IMR-90 (cell line): ENCODE measurements at places on chromosomes 13 and 19. TPM values are rescaled to one million over a fixed set of nuclear protein-coding genes. Genes with fewer than 3 reads are reported as not detected.
A peak's percentile ranks its signal among the peaks of the same experiment; 100 is the strongest.

- DNase-seq: peak; percentile 68
These were observed 6.8 kb upstream of the CARM1 start for GRCh38 chr19:10864538-10864899.

DNA sequence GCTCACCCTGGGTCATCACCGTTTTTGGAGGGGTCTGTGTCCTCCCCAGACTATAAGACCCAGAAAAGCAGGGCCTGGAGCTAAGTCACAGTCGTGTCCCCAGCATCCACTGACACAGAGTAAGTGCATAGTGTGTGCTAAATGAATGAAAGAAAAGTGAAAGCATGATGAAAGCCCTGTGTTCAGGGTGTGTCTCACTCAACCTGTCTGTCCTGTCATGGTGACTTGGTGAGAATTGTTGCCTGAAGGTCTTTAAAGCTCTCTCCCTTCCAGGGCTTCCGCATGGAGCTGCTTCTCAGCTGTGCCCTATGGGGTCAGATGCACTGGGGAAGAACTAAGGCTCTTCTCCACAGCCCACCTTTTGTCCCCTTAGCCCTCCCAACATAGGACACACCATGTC, 20.5 kb upstream of the IGFL1 start:
- DNase-seq: no peak

DNA sequence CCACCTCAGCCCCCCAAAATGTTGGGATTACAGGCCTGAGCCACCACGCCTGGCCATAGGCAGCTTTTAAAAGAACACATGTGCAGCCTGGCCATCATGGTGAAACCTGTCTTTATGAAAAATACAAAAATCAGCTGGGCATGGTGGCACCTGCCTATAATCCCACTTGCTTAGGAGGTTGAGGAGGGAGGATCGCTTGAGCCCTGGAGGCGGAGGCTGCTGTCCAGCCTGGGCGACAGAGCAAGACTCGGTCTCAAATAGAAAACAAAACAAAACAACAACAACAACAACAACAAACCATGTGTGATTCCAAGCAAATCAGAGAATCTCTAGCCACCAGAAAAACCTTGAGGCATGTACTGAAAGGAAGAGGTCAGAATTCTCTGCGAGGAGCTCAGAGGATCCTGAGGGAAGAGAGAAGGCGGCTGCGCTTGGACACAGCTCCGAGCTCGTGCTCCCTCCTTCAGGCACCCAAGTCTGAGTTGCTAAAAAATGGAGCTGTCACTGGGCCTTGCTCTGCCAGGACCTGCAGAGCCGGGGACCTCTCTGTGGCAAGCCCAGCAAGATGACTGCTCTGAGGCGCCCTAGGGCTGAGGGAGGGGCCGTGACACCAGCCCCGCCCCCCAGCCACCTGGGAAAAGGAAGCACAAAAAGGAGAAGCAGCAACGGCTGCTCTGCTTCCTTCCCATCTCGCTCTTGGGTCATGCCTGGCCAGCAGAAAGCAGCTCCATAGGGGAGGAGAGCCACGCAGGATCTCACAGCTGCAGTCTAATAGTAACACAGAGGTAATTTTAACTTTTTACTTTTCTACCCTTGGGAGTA, at the start of gene ARL11:
Gene ARL11 (plus strand): TSS at position 677 of the 822 bp plus-strand sequence. CDS start 1,941 bp downstream, outside the sequence.
- no peak for DNase-seq

GRCh38 chr13:40975441-40975840, 43.7 kb downstream of the ELF1 start:
- DNase-seq: no peak

- DNase-seq: no peak
These were observed 1745.4 kb downstream of the SLITRK1 start for GRCh38 chr13:82136880-82137279.

GRCh38 chr13:50393628-50394027, 378.4 kb downstream of the KCNRG start:
- DNase-seq: peak; percentile 30

- no peak for DNase-seq
These were observed 18.3 kb downstream of the SIAH3 start for GRCh38 chr13:45833242-45833641.

GRCh38 chr19:45138303-45138751, 22.5 kb downstream of the NKPD1 start:
- DNase-seq: no peak

GRCh38 chr19:50430888-50431342, 1.8 kb upstream of the MYBPC2 start:
- no peak for DNase-seq

DNA sequence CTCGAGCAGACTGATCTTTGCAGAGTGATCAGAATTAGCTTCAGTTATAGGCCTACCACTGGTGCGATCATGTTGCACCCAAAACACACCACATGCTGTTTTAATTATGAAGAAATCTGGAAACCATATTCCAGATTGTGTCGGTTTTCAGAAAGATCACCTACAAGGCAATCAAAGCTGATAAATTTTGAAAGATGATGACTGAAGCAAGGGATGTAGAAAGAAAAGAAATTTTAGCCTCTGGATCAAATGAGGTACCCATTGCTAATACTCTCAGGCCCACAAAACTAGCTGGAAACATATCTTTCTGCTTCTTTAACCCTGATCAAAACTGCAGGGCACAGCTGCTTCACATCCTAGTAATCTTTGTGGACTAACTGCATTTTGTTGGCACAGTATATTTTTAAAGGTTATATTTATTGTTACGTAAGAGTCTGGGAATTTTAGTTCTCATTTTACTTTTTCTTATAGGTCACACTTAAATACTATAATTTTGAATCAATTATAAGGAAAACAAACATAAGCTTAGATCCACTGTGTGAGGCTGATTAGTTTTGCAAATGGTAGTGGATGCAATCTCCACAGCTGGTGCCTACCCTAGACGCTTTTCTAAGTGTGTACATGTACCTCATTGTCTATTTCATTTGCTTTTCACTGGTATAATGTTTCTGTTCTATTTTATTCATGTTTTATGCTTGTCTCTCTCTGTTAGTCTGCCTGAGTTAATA, 150.9 kb downstream of the RGCC start:
- no peak for DNase-seq

DNA sequence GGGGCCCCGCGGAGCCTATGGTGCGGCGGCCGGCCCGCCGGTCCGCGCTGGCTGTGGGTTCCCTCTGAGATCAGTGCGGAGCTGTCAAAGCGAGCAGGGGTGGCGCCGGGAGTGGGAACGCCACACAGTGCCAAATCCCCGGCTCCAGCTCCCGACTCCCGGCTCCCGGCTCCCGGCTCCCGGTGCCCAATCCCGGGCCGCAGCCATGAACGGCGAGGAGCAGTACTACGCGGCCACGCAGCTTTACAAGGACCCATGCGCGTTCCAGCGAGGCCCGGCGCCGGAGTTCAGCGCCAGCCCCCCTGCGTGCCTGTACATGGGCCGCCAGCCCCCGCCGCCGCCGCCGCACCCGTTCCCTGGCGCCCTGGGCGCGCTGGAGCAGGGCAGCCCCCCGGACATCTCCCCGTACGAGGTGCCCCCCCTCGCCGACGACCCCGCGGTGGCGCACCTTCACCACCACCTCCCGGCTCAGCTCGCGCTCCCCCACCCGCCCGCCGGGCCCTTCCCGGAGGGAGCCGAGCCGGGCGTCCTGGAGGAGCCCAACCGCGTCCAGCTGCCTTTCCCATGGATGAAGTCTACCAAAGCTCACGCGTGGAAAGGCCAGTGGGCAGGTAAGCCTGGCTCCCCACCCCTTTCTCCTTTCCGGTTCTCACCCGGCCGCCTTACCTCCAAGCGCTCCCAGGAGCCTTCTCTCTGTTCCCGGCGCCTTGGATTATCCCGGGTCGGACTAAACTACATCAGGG, at the start of gene PDX1:
Gene PDX1 (plus strand): TSS at position 67 of the 743 bp plus-strand sequence. CDS start 139 bp downstream, at position 206.
- no peak for DNase-seq

DNA sequence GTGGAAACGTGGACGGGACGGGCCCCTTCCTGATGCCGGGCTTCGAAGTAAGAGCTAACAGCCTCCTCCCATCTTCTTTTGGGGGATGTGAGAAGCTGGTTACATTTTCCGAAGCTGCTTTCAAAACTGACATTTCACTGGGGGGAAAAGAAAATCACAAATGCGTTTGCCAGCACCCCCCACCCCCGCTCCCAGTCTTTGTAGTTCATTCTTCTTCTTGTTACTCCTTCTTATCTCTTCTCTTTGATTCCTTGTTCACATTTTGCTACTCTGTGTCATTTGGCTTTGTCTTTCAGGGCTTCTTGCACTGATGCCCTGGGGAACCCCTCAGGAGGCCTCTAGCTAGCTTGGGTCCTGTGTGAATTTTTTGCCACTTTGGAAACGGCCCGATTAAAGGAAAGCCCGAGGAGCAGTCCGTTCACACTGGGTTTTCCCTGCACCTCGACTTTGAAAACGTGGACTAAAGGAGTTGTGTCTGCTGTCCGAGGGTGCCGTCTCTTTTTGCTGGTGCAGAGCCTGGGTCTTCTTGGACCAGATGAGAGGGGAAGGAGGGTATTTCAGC, 1.3 kb downstream of the CARM1 start:
- no peak for DNase-seq

GRCh38 chr19:36482876-36483275, 6.5 kb downstream of the ZNF566 start:
- no peak for DNase-seq

- DNase-seq: no peak
These were observed 593 bp downstream of the ATG4D start for GRCh38 chr19:10544242-10544752.

DNA sequence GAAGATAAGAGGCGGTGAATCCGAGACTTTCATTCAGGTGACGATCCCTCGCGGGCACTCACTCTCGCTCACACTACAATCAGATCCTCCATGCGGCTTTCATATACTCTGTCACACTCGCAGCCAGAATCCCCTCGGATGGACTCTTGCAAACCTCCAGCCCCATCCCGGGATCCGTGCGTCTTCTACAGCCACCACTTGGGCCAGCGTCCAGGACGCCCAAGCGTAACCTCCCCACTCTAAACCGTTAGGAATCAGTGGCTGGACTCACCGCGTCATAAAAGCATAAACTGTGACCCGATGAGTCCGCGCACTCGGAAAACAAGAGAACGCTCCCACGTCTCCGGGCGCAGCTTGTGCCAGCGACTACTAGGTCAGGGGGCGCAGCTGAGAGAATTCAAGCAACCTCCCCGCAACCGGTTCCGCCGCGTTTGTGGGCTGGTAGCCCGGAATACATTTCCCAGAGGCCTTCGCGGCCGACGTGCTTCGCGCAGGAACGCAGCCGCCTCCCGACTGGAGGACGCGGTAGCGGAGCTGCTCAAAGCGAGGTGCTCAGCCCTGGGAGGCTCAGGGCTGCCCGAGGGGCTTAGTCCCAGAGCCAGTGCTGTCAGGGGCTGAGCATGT, 27.6 kb downstream of the ZNF607 start:
- peak; percentile 80 for DNase-seq

ZNF418 gene
- 3.4 and 4.2 TPM in 2 replicates for total RNA-seq

FCAR gene
- total RNA-seq: not detected in 2 replicates

TEX29 gene
- total RNA-seq: not detected in 2 replicates

NCAN gene
- not detected in 2 replicates for total RNA-seq

GPR4 gene
- not detected in 2 replicates for total RNA-seq

GRAMD1A gene
- total RNA-seq: 11.1 and 11.4 TPM in 2 replicates

RASAL3 gene
- not detected in 2 replicates for total RNA-seq

FFAR1 gene
- total RNA-seq: not detected in 2 replicates

FFAR3 gene
- not detected in 2 replicates for total RNA-seq
